ENCODE measurements at places on chromosomes 2 and 18.

DNA sequence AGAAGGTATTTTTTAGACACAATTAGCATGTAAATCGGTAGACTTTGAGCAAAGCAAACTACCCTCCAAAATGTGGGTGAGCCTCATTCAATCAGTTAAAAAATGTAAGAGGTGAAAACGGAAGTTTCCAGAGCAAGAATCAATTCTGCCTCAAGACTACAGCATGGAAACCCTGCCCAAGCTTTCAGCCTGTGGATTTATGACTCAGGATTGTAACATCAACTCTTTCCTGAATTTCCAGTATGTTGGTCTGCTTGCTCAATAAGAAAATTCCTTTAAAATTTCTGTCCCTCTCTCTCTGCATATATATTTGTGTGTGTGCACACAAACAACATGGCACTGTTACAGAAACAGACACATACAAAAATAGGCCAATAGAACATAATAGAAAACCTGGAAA is 228.6 kb upstream of the DOK6 start:
- DNase-seq = no peak

GRCh38 chr2:217755027-217755745 is 247.6 kb downstream of the TNS1 start:
- no peak for DNase-seq

DNA sequence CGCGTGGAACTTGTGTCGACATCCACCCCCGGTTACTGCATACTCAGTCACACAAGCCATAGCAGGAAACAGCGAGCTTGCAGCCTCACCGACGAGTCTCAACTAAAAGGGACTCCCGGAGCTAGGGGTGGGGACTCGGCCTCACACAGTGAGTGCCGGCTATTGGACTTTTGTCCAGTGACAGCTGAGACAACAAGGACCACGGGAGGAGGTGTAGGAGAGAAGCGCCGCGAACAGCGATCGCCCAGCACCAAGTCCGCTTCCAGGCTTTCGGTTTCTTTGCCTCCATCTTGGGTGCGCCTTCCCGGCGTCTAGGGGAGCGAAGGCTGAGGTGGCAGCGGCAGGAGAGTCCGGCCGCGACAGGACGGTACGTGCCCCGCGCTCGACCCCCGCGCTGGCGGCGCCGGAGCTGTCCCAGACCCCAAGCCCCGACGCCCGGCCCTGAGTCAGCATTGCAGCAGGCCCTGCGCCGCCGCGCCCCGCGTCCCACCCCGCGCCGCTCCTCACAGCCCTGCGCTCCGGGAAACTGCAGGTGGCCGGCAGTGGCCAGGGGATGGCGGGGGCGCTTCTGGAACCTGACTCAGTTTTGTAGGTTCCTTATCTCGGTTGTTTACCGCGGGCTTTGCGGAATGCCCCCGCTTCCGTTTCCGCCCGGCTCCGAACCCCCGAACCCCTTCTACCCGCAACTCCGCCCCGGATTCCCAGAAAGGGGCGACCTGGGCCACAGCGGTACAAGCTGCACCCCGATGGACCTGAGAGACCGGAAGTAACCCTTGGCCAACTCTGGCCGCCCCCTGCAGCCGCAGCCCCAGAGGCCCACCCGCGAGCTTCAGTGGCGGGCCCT is at the start of gene CFLAR:
Gene CFLAR, plus strand, starts transcription at position 50 of the 844 bp plus-strand sequence. CDS start 13,702 bp downstream, outside the sequence.
- DNase-seq = peak; percentile 79

- DNase-seq = no peak
Observed at GRCh38 chr2:230525682-230526081, 109.7 kb downstream of the SP100 start.

DNA sequence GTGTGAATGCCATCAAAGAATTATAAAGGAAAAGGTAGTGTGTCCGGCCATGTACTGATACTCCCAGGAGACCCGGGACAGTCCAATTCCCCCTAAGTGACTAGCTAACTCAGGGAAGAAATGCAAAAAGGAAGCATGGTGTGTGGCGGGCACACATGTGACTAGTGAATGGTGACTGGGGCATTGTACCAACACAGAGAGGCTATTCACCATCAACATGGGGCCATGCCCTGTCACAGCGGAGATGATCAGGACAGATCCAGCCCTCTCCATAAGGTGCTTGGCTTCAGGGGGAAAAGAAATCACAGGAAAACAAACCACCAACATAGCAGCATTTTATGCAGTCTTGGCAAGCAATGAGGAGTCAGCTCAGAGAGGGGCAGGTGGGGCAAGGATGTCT is 34.3 kb downstream of the FAM168B start:
- DNase-seq = peak; percentile 68

DNA sequence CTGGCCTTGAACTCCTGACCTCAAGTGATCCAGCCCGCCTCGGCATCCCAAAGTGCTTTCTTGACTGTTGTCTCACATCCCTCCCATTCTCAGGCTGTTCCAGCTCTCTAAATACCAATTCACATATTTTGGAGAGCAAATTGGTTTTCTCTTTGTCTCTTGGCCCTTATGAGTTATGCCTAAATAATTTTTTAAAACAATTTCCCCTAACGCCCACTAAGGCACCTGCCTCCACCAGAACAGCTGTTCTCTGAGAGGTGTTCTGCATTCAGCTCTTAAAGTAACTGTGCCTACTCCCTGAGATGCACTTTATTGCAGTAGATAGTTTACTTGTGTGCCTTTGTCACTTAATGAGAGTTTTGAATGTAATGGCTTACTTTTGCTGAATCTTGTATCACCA is 6.9 kb downstream of the CCDC195 start:
- DNase-seq = no peak

GRCh38 chr2:217868265-217868892 is 134.4 kb downstream of the TNS1 start:
- no peak for DNase-seq

DNA sequence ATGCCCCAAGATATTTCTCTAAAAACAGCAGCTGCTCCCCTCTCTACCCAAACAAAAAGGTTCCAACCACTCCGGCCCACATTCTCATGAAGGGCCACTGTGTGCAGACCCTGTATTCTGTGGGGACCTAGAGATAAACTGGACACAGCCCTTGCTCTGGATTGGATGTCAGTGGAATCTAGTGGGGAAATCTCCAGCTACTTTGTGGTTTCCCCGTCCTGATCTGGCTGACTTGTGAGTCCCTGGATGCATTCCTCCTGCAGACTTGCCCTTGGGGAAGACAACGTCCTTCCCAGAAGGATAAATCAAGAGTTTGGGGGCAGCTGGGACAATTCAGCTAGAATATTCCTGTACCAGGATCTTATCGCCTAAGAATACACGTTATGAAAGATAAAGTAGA is 151.1 kb downstream of the FSHR start:
- no peak for DNase-seq

DNA sequence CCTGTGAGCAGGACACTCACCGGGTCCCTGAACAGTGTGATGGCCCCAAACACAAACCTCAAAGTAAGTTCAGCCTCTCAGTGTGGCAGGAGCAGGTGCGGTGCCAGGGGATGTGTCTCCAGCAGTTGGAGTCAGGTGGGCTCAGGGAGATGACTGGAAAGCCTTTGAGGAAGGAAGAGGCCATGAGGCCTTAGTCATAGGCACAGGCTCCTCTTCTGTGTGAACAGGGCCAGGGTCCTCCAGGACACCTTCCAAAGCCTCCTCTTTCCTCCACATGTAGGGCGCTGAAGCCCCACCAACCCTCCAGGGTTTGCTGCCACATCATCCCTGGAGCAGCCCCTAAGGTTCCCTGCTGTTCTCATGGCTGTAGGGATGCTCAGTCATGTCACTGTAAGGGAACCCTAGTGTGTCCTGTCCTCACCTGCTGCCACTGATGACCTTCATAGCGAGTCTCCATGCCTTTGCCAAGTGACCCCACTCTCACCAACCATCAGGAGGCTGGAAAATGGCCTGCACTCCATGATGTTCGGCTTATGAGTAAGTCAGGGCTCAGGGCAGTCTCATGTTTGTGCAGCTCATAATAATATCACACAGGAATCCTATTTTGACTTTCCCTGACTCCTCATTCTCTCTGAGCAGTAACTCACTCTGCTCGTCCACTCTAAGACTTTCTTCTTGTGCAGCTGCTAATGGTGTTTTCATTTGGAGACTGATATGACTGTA is 1152.9 kb downstream of the RPIA start:
- DNase-seq = no peak

DNA sequence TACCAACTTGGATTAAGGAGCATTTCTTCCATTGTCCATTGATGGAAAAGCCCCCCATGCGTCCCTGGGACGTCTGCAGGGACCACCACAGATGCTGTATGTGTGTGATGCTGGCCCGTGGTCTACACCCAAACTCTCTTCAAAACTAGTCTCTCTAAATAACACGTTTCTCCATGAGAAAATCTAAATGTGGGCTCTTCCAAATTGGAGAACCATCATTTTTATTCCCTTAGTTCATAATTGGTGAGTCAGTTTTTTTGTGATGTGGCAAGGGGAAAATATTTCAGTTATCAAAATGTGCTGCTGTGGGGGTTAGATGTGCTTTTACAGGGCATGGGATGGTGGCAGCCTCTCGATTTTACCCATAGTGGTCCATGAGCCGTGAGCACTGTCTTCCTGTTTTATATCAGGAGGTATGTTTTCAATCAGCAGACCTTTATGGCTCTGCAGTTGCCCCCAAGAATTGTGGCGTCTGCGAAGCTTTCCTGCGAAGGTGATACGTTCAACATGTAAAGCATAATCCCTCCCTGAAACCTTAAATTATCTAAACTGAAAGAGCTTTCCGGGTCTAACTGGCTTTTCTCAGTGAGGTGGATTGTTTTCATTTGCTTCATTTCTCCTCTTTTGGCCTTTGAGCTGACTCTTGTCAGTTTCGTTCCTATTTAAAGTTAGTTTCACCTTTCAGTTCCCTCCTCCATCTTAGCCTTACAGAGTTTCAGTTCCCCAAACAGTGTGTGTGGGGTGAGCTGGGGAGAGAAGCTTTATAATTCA is 78.4 kb downstream of the SETBP1 start:
- DNase-seq = no peak

DNA sequence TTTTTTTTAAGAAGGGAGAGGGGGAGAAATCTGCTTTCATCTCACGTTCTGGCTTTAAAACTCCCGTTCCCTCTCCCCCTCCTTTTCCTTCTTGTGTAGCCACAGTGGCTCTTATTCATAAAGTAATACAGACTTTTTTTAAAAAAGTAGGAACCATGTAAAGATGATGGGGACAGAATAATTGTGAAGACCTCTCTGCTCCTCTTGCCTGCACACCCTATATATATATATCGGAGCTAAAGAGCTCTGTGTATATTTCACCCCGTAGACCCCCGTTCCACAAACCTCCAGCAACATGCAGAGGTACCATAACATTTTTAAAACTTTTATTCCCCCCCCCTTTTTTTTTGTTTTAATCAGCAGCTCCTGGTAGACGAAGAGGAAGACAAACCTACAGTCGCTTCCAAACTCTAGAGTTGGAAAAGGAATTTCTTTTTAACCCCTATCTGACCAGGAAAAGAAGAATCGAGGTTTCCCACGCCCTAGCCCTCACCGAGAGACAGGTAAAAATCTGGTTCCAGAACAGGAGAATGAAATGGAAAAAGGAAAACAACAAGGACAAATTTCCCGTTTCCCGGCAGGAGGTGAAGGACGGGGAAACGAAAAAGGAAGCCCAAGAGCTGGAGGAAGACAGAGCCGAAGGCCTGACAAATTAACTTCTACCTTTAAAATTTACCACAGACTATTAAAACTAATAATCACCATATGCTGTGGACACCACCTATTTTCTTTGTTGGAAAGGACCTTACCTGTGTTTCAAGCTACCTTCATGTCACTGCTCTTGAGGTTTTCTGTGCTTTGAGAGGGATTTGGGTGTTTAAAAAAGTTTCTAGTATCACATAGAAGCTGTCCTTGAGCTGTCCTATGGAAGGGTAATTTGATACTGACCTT is 1.7 kb downstream of the HOXD8 start:
- no peak for DNase-seq

DNA sequence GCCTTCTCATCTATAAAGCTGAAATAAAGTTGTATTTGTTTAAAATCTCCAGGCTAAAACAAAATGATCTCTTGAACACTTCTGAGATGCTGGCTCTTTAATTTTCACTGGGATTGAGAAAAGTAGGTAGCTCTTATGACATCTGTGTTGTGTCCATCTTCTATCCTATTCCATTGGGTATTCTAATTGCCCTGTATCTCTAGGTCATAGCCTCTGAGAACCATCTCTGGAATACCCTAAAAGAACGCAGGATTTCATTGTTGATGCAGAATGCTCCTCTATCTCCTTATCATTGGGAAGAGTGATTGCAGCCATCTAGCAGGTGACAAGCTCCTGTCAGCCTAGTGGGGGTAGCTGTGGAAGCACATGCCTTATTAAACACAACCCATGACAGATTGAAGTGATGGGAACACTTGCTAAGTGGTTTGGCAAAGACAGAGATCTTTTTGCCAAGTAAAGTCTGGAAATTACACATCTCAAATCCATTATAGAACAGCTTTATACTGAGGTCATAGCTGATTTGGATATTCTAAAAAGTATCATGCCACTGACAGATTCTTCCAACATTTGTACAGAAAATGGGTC is 178.2 kb downstream of the TDRD15 start:
- no peak for DNase-seq

- DNase-seq = no peak
Observed at GRCh38 chr2:158128168-158128973, 26.7 kb downstream of the UPP2 start.

DNA sequence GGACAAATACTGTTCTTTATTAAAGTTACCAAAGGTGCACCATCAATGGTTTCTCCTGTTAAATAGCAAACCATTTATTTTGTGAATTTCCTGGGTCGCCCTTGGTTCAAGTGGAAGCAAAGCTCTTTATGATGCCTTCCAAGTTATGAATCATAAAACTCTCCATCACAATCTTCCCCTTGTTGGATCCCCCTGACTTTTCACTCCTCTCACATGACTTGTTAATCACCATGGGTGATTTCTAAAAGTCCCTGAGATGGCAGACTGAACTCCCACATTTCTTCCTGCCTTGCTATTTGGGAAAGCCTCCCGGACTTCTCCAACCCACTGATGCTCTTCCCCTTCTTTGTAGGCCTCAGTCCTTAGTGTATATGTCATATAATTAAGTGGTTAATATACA is 176.0 kb downstream of the THADA start:
- no peak for DNase-seq

- DNase-seq = no peak
Observed at GRCh38 chr2:45004562-45005191, 4.6 kb downstream of the SIX2 start.

Measured in caudate nucleus (tissue), 63 donors.